ENCODE measurements at places on chromosomes 3 and 15. TPM values are rescaled to one million over a fixed set of nuclear protein-coding genes. Genes with fewer than 3 reads are reported as not detected.

DNA sequence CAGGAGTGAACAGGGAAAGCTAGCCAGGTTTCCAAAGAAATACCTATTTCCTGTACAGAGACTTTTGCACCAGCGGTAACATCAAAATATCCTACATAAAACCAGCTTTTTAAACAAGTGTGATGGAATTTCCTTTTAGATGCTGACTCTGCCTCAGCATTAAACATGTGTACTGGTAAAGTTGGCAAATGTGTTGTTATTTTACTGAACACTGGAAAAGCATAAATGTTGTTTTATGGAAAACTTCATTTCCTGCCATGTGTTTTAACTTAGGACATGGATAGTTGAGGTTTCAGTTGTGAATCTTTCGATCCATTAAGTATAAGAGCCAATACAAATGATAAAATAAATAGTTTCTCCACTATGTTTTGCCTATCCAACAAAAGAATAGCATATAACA is 15.7 kb downstream of the OXNAD1 start:
- ATAC-seq: no peak

CSTA gene
- total RNA-seq: 1.3 TPM

DNA sequence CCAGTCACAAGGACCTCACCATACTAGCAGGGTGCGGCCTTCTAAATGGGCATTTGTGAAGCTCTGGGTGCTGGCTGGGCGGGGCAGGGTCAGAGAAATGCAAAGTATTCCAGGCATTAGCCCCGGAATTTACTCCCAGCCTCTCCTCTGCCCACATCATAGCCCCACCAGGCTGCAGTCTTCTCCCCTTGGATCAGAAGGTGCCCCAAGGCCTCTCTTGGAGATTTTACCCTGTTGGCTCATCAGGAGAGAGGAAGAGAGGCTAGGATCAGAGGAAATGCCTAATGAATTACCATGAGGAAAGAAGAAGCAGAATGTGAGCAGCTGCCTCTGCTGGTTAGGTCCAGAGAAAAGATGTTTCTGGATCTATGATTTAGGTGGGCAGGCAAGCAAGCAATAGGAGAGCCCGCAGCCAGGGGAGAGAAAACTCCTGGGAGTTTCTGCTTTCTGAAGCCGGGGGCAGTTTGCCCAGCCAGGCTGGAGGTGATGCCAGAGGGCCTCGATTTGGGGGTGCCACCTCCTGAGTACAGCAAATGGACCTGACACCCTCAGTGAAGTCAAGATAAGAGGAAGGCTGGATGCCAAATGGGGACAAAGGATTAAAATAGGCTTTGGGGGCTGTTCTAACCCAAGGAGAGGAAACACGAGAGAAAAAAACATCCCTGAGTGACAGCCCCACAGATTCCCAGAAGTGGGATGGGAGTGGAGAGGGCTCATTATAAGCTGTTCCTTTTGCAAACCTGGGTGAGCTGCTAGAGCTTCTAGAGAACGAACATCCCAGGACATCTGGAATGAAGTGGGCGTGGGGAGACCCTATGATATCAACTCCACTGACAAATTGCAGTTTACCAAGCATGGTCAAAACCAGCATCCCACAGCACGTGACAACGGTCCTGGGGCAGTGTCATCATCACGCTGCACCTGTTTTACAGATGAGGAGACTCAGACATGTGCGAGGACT is 65.4 kb downstream of the BDH1 start:
- no peak for ATAC-seq

DNA sequence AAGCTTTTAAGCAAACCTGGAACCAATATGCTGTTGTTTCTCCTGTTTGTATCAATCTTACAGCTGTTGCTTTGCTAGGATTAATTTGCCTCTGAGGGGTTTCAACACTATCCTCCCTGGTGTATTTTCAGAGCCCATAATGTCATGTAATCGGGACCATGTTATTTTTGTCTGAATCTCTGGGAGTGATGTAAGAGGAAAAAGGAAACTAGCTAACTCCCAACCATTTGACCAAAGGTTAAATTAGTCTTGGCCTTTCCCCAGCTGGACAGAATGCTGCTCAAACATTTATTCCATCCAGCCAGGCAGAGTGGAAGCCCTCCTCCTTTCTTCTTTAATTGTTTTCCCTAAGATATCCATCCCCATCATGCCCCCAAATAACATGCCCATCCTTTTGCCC is 142.2 kb downstream of the ALDH1A2 start:
- ATAC-seq: peak; percentile 84

DNA sequence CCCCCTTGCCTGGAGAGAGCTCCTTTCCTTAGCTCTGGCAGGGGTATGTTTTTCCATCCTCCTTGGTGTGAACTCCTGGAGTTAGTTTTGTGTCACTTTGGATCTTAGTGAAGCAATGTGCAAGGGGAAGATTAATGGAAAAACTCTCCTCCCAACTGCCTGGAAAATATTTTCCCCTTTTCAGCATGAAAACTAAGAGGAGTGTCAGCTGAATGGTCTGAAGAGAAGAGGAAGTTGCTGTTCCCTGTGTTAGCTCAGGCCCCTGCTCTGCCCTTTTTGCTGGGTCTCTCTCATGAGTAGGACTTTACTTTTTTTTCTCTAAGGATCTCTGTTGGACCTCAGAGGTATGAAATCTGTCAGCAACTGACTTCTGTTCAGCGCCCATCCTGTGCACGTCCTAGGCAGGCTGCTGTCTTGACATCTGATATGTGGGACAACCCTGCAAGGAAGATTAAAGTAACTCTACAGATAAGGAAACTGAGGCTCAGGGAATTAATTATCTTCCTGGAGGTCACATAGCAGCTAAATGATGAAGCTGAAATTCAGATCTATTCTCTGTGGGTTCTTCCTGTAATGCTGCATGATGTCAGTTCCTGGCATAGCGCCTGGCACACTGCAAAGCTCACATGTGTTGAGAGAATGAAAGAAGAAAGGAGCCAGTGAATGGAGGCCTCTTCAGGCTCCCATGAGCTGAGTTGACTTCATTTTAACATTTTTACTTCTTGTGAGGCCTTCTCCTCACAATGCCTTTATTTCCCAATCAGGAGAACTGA is 109.7 kb upstream of the GALNT15 start:
- ATAC-seq: peak; percentile 32

Data from gastroesophageal sphincter (tissue), 4 donors.